ENCODE measurements at places on chromosomes 2 and 18.

- DNase-seq = no peak
These were observed 169.7 kb upstream of the SMAD2 start for GRCh38 chr18:48100165-48100575.

DNA sequence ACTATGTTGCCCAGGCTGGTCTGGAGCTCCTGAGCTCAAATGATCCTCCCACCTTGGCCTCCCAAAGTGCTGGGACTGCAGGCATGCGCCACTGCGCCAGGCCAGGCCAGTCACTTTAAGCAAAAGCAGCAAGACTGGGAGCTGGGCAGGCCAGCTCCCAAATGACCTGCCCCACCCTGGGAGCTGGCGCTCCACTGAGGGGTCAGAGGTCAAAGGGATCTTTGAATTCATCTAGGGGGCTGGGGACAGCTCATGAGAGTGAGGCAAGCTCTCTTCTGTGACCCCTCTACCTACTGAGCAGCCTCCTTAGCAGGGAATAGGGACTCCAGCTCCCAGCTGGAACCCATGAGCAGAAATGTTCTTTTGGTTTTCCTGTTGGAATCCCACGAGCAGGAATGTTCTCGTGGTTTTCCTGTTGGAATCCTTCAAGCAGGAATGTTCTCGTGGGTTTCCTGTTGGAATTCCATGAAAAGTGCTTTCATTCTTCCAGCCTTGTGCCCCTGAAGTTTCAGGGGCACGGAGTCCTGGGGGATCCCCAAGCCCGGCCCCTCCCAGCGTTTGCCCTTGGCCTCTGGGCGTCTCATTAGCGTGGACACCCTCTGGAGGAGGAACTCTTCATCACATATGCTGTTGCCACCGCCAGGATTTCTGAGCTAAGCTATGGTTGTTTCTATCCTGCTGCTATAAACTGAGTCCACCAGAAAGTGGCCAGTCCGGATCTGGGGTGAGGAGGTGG is 162.0 kb upstream of the HAAO start:
- no peak for DNase-seq

DNA sequence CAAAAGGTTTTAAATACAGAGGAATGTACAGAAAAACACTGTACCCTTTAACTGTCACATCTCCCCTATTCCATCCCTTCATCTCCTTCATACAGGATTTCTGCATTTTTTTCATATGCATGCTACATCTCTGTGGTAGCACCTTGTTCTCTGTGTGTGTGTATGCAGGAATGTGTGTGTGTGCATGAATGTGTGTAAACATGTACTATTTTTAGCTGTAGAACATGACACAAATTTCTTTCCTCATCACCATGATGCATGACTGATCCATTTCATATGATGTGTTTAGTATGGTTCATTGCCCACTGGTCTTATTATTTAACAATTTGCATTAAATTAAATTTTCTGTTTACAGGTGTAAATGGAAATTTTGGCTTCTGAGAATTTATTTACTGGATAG is 21.5 kb upstream of the ZEB2 start:
- DNase-seq = peak; percentile 13

DNA sequence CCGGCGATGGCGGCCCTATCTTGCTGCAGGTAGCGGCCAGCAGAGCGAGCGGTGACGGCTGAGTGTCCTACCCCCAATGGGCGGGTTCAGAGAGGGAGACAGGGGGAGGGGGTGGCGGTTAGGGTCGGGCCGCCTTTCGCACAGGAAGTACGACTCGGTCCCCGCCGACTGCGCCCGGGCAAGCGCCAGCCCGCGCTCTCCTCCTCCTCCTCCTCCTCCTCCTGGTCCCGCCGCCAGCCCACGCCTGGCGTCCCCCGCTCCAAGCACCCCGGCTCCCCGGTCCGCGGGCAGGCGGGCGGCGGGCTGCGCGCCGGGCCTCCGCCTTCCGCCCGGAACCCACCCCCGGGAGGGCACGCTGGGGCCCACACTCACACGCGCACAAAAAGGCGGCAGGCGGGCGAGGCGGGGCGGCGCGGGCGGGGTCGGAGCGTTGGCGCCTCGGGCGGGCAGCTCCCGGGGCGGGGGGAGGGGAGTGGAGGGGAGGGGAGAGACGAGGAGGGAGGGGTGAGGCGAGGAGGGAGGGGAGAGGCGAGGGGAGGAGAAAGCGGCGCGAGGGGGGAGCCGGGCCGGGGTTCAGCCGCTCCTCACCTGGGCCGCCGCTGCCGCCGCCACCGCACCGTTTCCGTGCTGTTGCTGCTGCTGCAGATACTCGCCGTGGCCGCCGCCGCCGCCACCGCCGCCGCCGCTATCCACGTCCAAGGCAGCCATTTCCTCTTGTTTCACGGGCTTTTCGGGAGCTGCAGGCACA is 1.2 kb downstream of the SP3 start:
- peak; percentile 87 for DNase-seq

- no peak for DNase-seq
These were observed 531.2 kb downstream of the PIK3C3 start for GRCh38 chr18:42486271-42486670.

DNA sequence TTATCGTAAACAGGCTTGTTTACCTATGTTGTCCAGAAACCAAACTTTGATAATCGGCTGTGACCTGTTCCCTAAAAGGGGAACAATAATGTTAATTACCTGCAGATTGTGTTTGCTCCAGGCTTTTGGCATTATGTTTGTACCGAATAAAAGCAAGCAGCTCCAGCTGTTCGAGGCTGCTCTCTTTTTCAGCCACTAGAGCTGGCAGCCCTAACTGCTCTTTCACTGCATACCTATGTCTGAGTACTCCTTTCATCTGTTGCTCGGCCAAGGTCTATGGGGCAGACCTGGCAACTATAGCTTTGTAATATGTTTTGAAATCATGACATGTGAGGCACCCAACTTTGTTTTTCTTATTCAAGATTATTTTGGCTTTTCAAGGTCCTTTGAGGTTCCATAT is 77.8 kb upstream of the EHBP1 start:
- DNase-seq = no peak

- DNase-seq = no peak
These were observed 78.5 kb upstream of the CTNNA2 start for GRCh38 chr2:79434362-79434761.

DNA sequence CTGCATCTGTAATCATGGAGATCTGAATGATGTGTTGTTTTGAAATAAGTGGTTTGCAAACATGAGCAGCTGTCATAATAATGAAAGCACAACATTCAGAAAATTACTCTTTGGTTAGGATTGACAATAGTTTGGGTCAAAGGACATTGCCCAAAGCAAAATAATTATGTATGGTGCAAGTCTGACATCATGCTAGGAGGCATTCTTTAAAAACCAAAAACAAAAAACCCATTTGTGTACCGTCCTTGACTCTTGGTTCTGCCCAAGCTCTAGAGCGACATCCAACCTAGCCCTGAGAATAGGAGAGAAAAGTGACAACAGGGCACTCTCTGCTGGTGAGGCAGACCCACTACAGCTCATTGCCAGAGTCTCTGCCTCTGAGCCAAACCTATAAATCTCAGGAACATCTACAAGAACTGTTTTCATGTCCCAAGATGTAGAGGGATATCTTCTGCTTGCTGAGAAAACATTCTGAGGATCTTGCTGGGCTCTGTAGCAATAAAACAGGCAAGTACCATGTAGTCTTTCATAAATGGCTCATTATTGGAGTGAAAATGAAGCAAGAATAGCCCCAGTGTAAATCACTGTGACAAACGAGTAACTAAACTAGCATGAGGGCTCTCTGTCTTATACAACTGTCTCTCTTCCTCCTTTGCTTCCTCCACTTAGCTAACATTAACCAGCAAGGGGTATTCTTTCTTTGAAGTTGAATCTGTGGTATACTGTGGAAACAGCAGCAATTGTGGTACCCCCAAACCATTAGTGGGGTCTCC is 266.8 kb upstream of the CXCR4 start:
- peak; percentile 33 for DNase-seq

DNA sequence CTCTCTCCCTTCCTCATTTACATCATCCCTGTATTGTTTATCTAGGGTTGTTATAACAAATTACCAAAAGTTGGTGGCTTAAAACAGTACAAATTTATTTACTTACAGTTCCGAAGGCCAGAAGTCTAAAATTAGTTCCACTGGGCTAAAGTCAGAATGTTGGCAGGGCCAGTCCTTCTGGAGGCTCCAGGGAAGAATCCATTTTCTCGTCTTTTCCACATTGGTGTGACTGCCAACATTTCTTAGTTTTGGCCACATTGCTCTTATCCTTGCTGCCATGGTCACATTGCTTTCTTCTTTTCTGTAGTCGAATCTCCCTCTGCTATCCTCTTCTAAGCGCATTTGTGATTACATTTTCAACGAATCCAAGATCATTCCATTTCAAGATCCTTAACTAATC is 34.7 kb downstream of the ICOS start:
- no peak for DNase-seq
